ENCODE measurements at places on chromosomes 6 and 20. TPM values are rescaled to one million over a fixed set of nuclear protein-coding genes. Genes with fewer than 3 reads are reported as not detected.

DNA sequence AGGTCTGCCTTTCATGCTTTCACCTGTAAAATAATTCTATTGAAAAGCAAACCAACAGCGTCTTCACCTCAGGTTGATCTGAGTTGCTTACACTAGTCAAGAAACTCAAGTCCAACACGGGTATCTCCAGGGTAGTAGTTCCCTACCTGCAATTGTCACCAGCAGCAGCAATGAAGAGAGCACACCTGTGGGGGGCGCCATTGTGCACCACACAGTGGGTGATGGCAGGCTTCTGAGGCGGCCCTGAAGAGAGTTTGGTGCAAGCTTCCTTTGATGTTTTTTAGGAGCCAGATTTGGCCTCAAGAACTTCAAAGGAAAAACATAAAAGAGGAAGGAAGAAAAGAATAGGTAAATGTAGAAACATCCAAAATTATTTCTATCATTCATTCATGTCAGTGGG, 45.1 kb downstream of the KIAA0319 start:
- no peak for DNase-seq

GRCh38 chr20:32539026-32539816, 45.9 kb downstream of the NOL4L start:
- no peak for DNase-seq

- no peak for DNase-seq
Measured at GRCh38 chr6:45541934-45542333, 164.2 kb upstream of the SUPT3H start.

DNA sequence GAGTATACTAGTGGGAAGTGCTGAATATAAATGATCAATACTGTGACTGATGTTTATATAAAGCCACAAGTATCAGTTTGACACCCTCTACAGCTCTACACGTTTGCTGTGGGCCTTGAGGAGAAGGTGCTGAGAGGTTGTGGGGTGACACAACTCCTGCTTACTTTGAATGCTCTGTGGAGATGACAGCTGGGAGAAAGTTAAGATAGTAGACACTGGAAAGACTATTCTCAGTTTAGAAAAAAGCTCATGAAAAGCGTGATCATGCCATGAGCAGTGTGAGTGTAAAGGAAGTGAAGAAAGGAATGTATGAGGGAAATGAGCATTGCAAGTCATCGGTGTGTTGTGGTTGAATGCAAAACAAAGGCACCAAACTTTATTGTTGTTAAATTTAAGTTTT, 215.8 kb downstream of the UTRN start:
- no peak for DNase-seq

GRCh38 chr6:66489269-66489987, 782.4 kb upstream of the EYS start:
- DNase-seq, result no peak

- no peak for DNase-seq
Measured at GRCh38 chr6:43286980-43287716, 10.9 kb upstream of the SLC22A7 start.

- DNase-seq, result no peak
Measured at GRCh38 chr20:53869466-53870258, 200.7 kb downstream of the BCAS1 start.

DNA sequence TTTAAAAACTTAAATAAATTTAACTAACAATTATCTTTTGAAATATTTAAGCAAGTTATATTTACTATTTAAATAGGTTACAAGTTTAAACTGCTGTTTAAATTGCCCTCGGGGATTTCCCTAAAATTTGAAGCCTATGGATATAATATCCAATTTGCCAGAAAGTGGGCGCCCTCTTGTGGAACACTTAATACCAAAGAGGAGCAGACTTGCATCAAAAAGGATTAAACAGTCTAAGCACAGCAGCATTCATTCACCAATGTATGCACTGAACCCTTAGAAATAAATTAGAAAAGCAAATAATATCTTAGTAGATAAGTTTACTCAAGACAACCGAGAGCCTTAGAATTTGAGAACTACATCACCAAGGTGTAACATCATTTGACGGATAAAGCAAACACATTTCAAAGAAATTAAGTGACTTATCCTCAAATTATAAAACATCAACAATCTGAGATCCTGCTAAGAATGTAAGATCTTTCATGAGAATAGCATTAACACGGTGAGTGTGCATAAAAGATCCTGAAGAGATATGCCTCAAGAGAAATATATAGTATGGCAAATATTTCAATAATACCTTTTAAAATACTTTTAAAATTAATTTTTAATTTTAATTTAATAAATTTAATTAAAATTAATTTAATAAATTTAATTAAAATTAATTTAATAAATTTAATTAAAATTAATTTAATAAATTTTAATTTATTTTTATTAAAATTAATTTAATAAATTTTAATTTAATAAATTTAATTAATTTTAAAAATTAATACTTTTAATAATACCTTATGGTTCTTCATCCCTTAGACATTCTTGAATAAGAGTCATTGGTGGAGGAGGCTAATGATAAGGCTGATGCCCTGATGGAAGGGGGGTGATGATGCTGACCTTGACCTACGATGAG, 11.5 kb upstream of the MEP1A start:
- DNase-seq, result peak; percentile 71

- no peak for DNase-seq
Measured at GRCh38 chr6:11497107-11497506, 40.4 kb upstream of the TMEM170B start.

DNA sequence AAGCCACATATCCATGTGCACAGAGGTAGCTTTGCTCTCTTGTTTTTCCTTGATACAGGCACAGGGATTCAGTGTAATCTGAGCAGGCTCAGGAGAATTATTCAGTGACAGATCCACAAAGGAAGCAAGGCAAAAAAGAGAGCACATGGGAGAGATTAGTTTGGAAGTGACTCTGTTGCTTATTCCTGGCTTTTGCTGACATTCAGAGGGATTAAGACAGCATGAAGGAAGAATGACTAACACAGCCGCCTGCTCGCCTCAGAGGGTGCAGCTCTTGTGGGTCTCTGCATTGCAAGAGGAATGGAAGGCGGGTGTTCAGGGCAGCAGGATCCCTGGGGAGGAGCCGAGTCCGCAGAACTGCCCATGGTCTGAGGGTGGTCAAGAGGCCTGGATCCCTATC, 203.4 kb upstream of the KCNQ5 start:
- no peak for DNase-seq

DNA sequence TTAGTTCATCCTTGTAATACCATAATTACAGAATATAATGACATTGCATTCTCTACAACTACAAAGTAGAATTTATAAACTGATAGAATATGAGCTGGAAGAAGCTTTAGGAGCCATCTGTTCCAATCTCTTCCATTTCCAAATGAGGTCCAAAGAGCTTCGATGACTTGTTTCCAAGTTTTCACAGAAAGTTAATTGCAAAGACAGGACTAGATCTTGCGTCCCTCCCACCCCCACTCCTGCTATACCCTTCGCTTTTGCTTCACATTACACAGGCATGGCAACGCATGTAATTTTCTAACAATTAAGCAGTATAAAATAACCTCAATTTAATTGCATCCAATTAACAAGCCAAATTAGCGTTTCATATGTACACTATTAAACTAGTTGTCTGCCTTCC, 7.0 kb downstream of the HIVEP2 start:
- DNase-seq, result no peak

- no peak for DNase-seq
Measured at GRCh38 chr6:27096834-27097511, 150.5 kb upstream of the PRSS16 start.

GRCh38 chr6:137903933-137904821, 37.1 kb downstream of the TNFAIP3 start:
- DNase-seq, result no peak

GRCh38 chr6:7671581-7671980, 54.3 kb upstream of the BMP6 start:
- no peak for DNase-seq

GRCh38 chr6:149806127-149806526, 56.6 kb downstream of the PCMT1 start:
- DNase-seq, result no peak

DNA sequence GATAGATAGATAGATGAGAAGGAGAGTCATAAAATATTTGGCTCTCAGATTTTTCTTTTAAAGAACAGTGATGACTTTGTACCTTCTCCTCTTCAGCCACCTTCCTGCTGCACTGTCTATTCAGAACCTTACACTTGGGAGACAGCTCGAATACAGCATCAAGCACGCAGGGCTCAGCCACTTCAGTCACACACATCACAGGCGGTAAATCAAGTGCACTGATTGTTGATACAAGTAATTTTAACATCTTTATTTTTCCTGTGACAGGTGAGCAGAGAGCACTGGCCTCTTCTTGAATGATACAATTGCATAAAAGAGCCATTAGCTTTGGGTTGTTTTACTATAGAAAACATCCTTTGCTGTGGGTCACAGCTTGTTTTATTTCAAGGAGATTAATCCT, 1118.5 kb upstream of the EYS start:
- no peak for DNase-seq

DNA sequence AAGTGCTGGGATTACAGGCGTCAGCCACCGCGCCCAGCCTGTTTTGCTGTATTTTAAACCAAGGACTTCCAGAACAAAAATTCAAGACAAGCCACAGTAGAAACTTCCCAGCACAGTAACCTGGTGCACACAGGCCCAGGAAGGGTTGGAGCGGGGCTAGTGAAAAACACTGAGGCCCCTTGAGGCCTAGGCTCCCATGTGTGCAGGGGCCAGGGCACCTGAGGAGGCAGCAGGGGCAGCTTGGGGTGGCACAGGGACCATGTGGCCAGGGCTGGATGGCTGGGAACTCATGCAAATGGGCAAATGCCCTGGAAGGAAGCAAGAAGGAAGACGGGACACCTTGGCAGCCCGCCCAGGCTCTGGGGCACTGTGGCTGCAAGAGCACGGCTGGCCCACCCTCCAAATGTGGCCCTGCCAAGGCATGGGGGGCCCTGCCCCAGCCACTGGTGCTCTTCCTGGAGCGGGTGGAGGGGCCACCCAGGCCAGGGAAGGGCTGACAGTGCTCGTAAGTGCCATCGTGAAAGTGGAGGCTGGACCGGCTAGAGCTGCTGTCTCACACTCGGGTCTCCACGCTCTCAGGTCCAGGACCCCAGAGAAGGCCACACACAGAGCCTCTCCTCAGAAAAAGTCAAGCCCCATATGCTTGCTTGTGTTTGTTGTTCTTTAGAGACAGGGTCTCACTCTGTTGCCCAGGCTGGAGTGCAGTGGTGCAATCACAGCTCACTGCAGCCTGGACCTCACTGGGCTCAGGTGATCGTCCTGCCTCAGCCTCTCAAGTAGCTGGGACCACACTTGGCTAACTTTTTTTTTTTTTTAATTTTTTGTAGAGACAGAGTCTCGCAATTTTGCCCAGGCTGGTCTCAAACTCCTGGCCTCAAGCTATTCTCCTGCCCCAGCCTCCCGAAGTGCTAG, 10.3 kb downstream of the SLC2A4RG start:
- no peak for DNase-seq

GRCh38 chr20:51687108-51687507, 81.1 kb downstream of the ATP9A start:
- DNase-seq, result no peak

GRCh38 chr6:89858041-89858440, 28.4 kb downstream of the CASP8AP2 start:
- DNase-seq, result no peak

- no peak for DNase-seq
Measured at GRCh38 chr6:169589699-169590257, 112.1 kb downstream of the WDR27 start.

DNA sequence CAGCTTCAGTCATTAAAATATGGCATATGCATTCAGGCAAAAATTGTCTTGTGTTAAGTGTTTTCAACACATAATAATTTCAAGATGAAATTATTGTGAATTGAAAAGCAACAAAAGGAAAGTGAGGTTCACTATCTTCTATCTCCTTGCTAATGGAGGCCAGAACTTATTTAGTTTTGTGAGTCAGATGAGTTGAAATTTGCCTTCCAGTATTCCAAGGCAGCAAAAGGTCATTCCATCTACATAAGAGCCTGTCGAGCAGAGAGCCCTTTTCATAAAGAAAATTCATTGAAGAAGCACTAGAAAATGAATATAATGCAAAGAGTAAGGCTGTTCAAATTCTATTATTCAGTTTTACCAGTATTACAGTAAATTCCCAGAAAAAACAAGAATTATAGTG, 274.3 kb downstream of the PLCB1 start:
- no peak for DNase-seq

GRCh38 chr6:132021552-132022375, 70.6 kb upstream of the CCN2 start:
- DNase-seq, result no peak

GRCh38 chr20:19181552-19181951, 30.9 kb upstream of the SLC24A3 start:
- no peak for DNase-seq

- no peak for DNase-seq
Measured at GRCh38 chr6:114272582-114272981, 70.2 kb downstream of the HS3ST5 start.

DNA sequence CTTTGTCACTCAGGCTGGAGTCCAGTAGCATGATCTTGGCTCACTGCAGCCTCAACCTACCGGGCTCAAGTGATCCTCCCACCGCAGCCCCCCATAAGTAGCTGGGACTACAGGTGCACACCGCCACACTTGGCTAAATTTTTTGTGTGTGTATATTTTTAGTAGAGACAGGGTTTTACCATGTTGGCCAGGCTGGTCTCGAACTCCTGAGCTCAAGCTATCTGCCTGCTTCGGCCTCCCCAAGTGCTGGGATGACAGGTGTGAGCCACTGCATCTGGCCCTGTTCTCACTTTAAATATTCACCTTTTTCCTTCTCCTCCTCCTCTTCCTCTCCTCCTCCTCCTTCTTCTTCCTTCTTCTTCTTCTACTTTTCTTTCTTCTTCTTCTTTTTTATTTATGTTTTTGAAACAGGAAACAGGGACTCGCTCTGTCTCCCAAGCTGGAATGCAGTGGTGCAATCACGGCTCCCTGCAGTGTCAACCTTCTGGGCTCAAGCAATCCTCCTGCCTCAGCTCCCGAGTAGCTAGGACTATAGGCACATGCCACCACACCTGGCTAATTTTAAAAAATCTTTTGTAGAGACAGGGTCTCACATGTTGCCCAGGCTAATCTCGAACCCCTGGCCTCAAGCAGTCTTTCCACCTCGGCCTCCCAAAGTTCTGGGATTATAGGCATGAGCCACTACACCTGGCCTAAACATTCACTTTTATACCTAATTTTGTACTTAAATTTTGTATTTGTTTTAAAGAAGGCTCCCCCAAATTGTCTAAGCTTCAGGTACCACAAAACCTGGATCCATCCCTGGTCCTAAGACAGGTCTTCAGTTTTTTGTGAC, 47.2 kb upstream of the NCOA3 start:
- DNase-seq, result no peak

Gene MUCL3
- polyA plus RNA-seq, result not detected

Gene RTEL1
- polyA plus RNA-seq, result 18.2 TPM

Gene TMEM170B
- polyA plus RNA-seq, result 10.5 TPM

Gene MUC22
- not detected for polyA plus RNA-seq

Gene ADGRF1
- 40.7 TPM for polyA plus RNA-seq

Gene GTSF1L
- polyA plus RNA-seq, result not detected

Gene HLA-DQB1
- polyA plus RNA-seq, result 6.5 TPM

Gene BCL2L1
- polyA plus RNA-seq, result 86.4 TPM

Gene KIF3B
- polyA plus RNA-seq, result 45.2 TPM

Gene FRK
- 6.7 TPM for polyA plus RNA-seq

Gene TNF
- polyA plus RNA-seq, result 0.17 TPM

Gene PACSIN1
- 0.72 TPM for polyA plus RNA-seq

Gene C20orf141
- polyA plus RNA-seq, result not detected
